Stimulated activated CD4-positive, alpha-beta T cell treated with anti-CD3 and anti-CD28 coated beads, Interleukin-1b, Interleukin-23, amount 100 ng/mL, for 48 hours (primary cell): ENCODE measurements at places on chromosomes 2 and 18.

GRCh38 chr2:145599756-145600155, 1079.8 kb upstream of the ZEB2 start:
- DNase-seq: no peak

GRCh38 chr2:147520817-147521216, 324.0 kb upstream of the ACVR2A start:
- DNase-seq: no peak

DNA sequence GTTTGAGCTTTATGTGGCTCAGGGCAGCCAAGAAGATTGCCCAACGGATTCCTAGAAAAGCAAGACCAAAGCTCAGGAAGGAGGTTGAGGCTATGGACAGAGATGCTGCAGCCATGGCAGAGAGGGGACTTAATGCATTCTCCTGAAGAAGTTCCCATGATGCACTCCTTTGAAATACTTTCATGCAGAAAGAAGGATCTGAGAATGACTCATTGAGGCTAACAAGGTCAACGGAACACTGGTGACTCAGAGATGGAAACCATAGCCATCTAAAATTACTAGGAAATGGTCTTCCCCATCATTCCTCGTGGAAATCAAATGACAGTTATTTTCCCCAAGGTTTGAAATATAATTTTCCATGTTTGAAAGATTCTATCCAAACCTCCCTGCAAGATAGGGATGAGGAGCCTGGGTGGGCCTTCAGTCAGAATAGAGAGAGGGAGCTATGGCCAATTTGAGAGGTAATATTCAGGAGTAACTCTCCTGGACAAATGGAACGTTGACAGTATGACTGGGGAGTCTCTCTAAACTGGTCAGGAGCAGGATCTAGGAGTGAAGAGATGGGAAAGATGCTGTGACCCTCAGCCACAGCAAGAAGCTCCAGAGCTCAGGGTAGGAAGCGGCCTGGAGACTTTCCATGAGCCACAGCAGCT, 63.0 kb downstream of the REEP1 start:
- no peak for DNase-seq

DNA sequence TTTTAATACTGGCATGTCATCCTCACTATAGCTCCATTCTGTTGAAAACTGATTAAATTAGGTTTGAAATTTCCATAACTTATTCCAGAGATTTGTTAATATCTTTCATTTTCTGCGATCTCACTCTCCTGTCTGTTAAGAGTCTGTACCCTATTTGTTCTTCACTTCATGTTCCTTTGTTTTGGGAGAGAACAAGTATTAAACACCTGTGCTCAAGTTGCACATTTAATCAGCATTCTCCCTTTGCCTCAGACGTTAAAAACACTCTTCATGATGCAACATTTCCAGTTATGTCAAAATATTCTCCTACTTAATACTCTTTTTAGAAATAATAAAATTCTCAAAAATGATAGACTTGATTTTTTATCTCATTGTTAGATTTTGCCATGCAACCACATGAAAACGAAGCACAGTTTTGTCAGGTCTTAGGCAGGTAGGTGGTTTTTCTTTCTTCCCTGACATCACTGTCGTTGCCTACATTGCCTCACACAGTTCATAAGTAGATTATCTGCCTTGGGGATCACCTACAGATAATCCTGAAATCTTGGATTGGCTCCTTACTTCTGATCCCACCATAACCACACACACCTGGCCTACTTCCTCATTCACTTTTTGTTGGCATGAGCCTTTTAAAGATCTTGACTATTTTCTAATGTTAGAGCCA, 109.9 kb downstream of the GAREM1 start:
- no peak for DNase-seq

- no peak for DNase-seq
These were observed 164.2 kb downstream of the VWC2L start for GRCh38 chr2:214575030-214575429.

GRCh38 chr18:33495278-33495677, 54.8 kb upstream of the CCDC178 start:
- no peak for DNase-seq

DNA sequence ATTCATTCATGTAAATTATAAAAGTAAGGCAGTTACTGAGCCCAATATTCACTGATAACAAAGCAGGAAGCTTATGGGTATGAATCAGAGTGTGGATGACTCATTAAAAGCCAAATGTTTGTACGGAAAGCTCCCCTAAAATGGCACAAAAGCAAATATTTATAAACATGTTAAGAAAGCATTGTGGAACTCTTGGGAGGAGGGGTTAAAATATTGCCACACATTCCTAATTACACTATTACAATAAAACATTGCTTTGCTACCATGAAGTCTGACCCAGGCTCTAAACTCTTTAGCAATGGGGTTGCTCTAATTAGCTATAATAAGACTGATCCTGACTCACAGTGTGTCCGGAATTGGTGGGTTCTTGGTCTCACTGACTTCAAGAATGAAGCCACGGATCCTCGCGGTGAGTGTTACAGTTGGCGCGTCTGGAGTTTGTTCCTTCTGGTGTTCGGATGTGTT, 110.9 kb downstream of the NAB1 start:
- DNase-seq: no peak

DNA sequence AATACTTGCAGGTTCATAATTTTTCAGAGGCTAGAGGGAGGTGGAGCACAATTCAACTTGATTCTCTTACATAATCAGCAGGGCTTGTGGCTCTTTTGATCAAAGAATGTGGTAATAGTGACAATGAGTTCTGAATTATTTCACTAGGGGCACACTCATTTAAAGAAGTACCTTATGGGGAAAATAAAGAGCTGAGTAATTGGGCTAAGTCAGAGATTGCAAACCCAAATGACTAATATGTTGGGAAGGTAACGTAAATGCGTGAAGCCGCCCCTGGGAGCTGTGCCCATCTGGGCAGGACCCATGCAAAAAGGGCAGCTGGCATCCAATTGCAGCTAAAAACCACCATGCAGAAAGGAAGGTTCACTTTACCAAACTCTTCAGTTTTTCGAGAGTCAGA, 35.3 kb downstream of the NCKAP5 start:
- no peak for DNase-seq
